CD4-positive, alpha-beta T cell treated with Interleukin-6 for 4 hours (primary cell): ENCODE measurements at places on chromosomes 2 and 18.

DNA sequence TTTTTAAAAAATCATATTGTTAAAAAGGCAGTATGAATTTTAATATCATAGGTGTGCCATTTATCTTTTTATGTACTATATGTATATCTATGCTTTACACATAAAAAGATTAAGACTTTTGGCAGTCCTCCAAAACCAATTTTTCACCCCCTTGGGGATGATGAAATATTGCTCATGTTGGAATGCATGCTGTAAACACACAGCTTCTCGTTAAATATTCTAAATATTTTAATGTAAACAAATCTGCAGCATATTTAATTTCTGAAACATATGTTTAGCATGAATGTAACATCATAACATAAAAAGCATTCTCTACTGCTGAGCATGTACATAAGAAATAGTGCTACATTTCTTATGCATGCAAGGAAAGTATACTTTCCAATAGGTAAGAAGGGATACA lies 484.3 kb upstream of the LRATD1 start:
- no peak for DNase-seq

GRCh38 chr2:188415754-188416083 lies 124.0 kb downstream of the GULP1 start:
- DNase-seq: no peak

DNA sequence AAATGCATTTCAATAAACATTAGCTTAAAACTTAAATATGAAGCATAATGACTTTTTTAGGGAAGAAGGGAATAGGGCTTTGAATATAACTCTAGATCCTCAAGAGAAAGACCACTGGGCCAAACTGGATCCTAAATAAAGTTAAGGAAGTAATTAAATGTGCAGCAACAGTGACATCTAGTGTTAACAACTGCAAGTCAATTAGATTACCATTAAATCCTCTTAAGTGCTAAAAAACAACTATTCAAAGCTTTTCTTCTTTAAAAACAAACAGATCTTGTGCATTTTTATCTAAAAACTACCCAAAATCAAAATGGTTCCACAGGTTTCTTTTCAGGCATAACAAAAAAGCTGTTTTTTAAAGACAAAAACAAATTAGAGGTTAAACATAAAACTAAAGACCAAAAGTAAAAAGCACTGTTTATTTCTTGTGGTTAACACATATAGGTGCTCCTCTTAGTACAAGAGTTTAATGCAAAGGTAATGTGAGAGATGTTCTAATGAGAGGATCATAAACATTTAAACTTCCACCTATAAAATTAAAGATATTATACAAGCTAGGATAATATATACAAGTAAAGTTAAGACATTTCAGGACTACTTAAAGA lies 111.4 kb downstream of the THADA start:
- no peak for DNase-seq

GRCh38 chr2:241157841-241158545 lies 7.7 kb downstream of the PPP1R7 start:
- DNase-seq: no peak

- DNase-seq: no peak
These were observed 193.0 kb upstream of the NETO1 start for GRCh38 chr18:73060666-73061288.

DNA sequence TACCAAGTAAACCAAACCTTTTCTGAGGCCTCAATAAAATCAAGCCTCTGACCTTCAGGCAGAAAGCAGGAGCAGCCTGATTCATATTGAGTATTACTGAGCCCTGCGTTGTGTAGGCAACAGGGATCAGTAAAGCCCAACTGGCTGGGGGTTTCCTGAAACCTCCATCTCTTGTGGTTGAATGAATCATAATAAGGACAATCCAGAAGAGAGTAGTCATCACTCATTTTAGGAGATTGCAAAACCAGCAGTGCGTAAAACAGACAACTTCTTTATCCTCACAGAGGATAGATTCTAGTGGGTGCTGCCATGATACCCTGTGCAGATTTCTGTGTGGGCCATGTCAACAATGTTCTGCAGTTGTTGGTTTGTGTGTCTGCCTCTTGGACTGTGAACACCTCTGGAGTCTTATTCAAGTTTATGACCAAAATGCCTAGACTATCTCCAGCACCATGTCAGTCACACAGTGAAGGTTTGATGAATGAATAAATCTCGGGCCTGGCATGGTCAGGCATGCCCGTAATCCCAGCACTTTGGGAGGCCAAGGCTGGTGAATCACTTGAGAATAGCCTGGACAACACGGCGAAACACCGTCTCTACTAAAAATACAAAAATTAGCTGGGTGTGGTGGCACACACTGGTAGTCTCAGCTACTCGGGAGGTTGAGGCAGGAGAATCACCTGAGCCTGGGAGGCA lies 51.8 kb upstream of the RAB27B start:
- no peak for DNase-seq

DNA sequence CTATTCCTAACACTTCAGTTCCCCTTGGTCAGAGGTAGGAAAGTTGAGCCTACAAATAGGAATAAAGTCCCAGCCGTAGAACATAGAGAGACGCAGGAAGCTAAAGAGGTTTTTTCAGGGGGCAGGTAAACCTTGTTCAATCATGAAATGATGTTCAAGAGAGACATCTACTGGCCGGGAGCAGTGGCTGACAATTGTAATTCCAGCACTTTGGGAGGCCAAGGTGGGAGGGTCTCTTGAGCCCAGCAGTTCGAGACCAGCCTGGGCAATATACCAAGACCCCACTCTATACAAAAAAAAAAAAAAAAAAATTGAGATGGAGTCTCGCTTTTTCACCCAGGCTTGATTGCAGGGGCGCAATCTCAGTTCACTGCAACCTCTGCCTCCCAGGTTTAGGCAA lies 66.7 kb upstream of the DNAJC10 start:
- DNase-seq: no peak

- no peak for DNase-seq
These were observed 10.0 kb upstream of the AGFG1 start for GRCh38 chr2:227461811-227462461.

DNA sequence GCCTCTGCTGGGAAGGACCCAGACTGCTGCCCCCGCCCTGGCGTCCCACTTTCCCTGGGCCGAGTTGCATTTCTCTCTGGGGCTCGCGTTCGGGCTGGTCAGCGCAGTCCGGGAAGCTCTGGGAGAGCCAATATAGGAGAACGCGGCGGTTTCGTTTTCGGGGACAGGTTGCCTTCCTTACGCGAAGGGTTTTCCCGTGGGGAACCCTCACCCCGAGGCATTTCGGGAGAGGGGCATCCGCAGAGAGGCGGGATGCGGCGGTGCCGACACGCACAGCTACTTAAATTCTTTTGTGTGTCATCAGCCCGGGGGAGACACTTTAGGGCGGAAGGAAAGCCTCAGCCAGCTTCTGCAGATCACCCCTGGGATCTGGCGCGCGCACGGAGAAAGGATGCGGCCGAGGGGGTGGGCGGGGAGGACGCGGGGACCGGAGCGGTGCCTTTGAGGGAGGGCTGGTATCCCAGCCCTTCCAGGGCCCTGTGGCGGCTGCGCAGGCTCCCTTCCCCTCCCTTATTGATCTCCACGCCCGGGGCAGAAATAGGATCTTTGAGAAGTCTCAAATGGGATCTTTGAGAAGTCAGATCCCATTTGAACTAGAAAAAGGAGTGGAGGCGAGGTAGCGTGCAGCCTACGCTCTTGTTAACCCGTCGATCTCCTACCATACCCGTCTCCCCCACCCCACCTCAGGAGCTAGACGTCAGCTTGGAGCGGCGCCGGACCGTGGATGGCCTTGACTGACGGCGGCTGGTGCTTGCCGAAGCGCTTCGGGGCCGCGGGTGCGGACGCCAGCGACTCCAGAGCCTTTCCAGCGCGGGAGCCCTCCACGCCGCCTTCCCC lies 1.2 kb downstream of the GATA6 start:
- no peak for DNase-seq

- no peak for DNase-seq
These were observed 364.0 kb downstream of the LRATD1 start for GRCh38 chr2:14996351-14997014.

DNA sequence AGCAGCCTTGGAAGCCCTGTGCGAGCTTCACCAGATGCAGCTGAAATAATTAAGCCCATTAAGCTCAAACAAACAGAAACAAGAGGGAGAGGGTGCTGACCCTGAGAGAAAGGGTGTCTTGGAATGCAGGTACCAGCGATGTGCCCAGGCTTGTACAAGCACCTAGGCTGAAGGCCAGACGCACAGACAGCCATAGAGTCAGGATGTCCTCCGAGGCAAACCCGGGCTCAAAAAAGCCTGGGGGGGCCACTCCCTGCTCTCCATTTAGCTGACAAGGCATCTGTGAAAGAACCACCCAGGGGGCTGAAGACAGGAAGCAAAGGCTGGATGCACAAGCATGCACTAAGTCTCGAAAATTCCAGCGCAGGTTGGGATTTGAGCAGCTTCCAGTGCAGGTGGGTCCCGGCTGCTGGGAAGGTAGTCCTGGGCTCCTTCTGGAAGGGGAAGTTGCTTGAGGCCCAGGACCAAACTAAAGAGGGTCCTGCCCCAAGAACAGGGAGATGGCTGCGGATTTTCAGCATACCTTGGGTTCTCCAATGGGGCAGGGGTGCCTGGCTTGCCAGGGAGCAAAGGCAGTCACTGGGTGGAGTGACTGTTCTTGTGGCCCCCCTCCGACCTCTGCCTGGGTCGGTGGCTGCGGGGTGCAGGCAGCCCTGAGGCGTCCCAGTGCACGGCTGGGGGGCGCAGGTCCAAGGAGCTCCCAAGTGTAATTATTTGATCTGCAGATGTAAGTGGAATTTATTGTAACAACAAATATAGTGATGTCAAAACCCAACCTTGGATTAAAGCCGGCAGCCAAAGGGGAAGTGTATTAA lies 5.9 kb downstream of the GBX2 start:
- no peak for DNase-seq

GRCh38 chr2:140248623-140249022 lies 1468.4 kb upstream of the NXPH2 start:
- no peak for DNase-seq

DNA sequence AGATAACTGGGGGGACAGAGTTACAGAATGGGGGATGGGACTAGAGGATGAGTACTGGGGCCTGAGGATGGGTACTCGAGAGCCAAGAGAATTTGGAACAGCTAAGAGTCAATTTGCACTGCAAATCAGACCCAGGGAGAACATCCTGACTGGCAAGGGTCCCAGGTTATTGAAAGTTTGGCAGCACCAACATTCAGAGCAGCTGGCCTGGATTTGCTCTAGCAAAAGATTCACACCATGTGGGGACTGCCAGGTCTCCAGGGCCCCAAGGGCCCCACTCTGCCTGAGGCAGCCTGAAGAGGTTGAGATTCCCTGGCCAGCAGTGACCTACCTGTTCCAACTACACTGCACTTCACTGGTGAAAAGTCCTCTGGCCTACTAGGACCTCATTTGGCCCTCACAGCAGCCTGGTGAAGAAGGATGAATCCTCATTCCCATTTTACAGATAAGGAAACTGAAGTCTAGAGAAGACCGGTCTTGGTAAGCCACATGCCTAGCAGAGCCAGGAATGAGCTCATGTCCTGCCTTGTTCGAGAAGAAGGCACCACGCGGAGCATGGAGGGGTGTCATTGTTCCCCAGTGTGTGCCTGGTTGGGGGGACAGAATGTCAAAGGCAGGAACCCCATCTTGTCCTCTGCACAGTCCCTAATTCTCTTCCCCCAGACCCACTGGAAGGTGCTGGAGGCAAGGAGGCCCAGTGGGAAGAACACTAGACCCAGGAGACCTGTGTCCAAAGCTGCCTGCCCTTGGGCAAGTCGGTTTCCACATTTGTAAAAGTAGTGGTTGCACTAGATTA lies 258.6 kb downstream of the TNS1 start:
- DNase-seq: no peak

DNA sequence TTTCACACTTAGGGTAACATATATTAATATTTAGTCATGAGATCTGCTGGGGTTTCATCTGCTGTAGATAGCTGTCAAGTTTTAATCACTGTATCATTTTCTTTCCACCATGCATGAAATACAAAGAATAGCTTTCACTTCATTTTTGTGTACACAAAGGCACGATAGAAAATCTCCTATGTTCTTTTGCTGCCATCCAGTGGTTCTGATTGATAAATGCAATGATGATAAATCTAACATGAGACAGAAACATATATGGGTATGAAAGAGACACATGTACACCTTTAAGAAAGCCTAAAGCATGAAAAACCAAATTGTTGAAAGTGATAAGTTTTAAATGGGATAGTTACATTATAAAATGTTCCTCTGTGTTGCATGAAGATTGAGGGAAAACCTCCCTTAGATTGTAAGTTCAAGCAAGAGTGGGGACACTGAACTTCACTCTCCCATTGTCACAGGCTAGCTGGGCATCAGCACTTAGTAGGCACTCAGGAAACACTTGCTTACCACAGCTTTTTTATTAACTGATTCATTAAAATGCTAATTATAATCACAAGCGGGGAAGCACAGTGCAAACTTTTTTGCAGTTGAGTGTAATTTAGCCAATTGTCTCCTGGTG lies 31.2 kb downstream of the C1D start:
- no peak for DNase-seq

DNA sequence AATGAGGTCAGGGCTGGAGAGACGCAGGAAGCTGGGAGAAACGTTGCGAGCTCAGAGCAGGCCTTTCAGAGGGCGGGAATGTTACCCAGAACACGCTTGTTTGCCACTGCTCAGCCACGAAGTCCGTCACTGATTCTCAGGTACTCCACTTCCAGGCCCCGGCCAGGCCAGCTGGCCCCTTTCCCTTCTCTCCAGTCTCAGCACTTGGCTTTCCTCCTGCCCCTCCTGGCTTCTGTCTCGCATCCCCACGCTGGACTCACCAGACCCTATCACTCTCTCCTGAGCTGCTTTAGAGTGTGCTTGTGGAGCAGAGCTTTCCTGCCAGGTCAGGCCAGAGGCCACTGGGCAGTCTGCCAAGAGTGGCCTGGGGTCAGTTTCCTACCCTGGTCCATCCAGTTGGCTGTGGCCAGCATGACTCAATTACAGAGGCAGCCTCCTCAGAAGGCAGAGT lies 151.4 kb downstream of the TWIST2 start:
- DNase-seq: no peak

DNA sequence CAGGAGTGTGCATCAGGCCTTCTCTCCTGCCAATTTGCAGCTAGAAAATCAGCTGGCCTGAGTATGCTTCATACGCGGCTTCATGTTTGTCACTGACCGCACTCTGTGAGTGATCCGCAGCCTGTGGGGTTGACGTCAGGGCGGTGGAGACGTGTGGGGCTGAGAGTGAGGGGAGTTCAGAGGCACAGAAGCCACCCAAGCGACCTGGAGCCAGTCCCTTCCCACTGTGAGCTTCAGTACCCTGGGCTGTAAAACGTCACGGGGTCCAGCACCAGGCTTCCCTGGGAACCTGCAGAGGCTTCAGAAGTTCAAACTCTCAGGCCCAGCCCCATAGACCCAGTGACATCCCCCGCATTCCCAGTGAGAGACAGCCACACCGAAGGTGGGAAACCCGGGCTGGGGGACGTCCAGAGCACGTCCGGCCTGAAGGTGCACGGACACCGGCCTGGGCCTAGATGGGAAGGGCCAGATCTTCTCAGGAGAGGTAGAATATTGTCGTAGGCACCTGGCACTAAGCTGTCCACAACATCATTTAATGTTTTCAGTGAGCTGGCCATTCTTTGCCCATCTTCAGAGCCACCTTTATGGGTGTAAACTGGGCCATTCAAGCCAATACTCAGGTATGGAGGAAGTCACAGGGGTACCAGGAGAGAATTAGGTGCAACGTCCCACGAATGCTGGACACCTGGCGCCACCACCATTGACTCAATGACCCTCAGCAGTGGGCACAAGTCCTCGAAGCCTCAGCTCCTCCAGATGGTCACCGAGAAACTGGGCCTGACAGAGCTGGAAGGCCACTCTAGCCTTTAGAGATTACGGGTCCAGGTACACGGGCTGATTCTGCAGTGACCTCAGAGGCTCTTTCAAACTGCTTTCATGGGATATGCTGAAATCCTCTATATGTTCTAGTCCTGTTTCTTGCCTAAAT lies 235.6 kb upstream of the MYT1L start:
- DNase-seq: no peak
